ENCODE measurements at places on chromosomes 5 and 9.

GRCh38 chr5:158484150-158484549 is 615.6 kb downstream of the EBF1 start:
- no peak for DNase-seq

DNA sequence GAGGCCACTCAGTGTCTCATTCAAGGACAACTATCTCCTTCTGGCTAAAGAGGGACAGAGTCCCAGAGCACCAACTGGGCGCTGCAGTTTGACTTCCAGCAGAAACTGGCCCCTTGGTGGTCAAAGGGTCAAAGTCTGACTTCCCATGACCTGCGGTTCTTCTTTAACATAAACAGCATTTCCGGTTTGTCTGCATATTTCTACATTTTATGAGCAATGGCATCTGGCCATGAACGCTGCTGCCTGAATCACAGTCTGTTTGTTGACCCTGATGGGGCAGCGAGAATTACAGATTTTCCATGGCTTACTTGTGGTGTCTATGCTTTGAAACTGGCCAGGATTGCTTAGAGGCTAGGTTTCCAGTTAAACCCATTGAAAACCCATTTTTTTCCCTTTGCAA is 1.3 kb downstream of the TNFSF15 start:
- peak; percentile 94 for DNase-seq

- no peak for DNase-seq
Observed at GRCh38 chr9:36125062-36125855, 11.3 kb upstream of the GLIPR2 start.

DNA sequence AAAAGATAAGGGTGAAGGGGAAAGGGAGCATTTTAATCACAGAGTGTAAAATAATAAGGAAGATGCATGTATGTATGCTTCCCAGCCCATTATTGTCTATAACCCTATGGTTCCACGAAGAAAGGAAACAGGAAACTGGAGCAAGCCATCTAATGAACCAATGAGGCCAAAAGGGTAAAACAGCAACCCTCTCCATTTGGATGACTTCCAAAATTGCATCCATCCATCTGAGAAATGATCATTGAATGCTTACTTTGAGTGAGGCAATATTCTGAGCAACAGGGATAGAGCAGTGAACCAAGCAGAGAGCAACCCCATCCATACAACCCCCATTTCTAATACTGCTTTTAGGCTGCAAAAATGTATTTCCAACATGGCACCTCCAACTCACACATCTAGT is 46.9 kb downstream of the ARL15 start:
- no peak for DNase-seq

DNA sequence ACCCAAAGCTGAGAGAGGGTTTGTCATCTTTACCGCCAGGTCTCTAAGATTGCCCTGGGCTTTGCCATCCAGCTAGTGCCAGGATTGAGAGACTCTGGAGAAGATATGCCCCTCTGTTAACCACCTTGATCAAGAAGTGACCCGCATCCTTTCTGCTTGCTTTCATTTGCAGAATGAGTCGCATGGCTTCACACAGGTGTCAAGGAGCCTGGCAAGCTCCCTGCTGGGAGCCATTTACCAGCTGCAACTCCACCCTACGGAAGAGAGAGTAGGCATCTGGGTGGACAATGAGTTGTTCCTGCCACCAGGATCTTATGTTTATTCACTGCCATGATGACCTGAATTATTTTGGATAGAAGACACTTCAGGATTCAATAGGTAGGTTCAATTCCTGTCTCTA is 43.0 kb downstream of the HSD17B3 start:
- DNase-seq: no peak

DNA sequence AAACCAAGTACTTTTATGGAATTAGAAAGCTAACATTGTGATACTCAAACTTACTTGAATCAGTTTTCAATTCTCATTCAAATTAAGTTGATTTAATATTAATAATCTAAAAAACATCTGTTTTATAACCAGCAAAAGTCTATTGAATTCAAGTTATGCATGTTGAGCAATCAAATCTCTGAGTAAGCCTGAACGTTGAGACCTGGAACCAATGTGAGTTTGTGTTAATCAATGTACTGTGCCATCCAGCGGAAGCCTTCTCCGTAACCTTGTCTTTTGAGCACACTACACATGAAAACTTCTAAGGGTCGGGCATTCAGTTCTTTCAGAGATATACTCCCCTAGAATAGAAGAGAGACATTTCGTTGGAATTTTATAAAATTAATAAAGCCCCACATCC is 25.9 kb downstream of the SAR1B start:
- no peak for DNase-seq

GRCh38 chr5:130270786-130271185 is 366.5 kb downstream of the CHSY3 start:
- no peak for DNase-seq

- no peak for DNase-seq
Observed at GRCh38 chr9:14633148-14633547, 60.1 kb downstream of the ZDHHC21 start.

DNA sequence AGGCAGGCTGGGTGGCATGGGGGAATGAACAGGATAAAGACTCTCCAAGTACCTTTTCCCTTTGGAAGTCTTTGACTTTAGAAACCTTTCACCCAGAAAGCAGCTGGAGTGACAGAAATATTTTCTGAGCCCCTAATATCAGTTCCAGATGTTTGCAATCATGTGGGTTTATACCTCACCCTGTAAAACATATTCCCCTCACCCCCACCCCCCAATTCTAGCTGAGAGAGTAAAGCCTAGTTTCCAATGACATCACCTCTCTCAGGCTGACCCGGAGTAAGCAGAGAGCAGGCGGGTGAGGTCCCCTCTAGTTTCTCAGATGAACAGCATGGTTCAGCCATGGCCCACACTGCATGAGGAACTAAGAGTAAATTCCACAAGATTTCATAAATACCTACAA is 82.9 kb upstream of the TRIM32 start:
- no peak for DNase-seq

DNA sequence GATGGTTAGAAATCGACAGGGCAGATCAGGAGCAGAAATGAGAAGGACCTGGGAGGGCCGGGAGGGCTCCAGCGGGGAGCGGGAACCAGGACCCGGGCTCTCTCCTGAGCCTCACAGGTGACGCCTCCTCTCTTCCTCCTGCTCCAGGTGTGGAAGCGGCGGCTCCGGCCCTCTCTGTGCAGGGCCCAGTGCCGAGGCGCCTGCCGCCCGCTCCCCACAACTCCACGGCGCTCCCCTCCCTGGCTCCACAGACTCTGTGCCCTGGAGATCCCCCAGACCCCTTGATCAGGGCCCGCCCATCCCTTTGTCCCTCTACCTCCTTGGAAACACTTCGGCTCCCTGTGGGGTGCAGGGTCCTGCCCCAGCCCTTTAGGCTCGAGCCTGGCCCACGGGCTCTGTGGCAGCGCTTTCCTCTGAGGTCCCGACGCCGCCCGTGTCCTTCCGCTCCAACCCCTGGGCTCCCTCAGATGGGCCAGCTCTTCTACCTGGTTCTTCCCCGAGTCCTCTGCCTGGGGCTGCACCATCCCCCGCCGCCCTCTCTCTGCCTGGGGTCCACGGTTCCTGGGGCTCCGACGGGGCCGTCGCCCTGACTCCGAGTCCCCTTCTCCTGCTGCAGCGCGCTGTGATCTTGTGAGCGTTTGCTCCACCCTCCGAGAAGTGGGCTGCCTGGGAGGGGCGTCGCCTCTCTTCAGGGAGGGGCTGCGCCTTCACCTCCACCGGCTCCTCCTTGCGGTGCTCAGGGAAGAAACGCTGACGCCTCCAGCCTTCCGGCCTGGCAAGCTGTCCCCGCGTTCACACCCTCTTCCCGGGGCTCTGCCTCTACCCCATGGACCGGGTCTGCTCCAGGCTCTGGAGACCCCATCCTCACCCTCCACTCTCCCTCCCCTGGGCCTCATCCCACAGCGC is 22.4 kb upstream of the SLC6A3 start:
- no peak for DNase-seq

GRCh38 chr5:5953584-5954274 is 424.6 kb downstream of the MED10 start:
- no peak for DNase-seq

GRCh38 chr5:5270161-5270560 is 130.0 kb downstream of the ADAMTS16 start:
- no peak for DNase-seq

DNA sequence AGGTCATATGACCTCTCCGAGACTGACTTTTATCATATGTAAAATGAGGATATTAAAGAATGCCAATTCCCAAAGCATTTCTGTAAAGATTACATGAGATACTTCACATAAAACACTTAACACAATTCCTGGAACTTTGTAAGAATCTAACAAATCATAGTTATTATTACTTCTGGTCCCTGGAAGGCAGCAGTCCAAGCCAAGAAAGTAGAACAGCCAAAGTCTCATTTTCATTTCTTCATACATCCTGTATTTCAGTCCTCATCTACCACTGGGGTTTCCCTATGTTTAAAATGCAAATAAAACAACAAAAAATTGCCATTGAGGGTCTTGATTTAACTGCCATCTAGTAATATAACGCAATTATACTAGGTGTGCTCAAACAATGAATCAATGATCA is 179.5 kb downstream of the MARCHF11 start:
- DNase-seq: no peak

- peak; percentile 91 for DNase-seq
Observed at GRCh38 chr9:13268469-13268868, 11.0 kb downstream of the MPDZ start.
